Common myeloid progenitor, CD34-positive (primary cell): ENCODE measurements at places on chromosomes 16 and 17.

DNA sequence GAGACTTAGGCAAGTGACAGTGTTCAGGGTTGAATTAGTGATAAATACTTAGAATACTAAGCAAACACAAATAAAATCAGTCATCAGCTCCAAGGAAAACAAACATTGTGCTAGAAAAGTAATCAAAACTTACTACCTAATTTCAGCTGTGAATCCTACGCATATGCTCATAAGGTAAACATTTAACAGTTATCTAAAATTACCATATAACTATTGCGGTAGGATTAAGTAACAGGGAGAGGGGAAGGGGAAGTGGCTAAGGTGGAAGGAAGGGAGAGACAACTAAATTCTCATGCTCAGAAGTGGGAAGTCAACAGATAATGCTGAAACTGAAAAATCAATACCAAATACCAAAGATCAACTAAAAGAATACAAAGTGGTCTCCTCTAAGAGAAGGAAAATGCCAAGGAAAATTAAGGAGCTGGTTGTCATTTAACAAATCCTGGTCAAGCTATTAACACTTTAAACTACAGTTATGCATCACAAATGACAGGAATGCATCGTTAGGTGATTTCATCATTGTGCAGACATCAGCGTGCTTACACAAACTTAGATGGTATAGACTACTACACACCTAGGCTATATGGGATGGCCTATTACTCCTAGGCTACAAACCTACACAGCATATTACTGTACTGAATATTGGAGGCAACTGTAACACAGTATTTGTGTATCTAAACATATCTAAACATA lies 20.0 kb downstream of the USP32 start:
- DNase-seq, result peak; percentile 36

DNA sequence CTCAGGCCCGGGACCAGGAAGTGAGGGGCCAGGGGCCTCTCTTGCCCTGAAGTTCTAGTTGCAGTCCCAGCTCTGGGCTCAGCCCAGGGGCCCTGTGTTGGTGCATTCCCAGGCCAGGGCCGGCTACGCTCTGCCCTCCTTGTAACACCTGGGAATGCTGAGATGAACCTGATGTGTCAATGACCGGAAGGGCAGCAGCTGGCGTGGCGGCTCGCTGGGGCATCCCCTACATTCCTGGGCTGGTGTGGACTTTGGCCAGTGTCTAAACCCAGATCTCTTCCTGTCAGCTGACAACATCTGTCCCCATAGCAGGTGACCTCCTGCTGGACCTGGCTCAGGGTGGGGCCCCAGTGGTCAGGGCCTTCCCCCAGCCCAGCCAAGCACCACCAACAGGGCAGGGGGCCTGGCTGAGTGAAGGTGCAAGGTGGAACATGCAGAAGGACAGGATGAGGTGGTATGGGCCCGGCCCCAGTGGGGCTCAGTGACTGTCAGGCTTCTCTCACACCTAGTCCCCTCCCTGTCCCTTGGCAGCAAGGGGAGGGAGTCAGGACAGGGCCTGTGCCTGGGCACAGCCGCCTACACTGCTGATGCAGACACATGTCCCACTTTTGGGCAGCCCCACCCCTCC lies 15.9 kb downstream of the FAM83G start:
- DNase-seq, result no peak

- DNase-seq, result no peak
Observed at GRCh38 chr17:60716766-60717165, 39.1 kb downstream of the BCAS3 start.

DNA sequence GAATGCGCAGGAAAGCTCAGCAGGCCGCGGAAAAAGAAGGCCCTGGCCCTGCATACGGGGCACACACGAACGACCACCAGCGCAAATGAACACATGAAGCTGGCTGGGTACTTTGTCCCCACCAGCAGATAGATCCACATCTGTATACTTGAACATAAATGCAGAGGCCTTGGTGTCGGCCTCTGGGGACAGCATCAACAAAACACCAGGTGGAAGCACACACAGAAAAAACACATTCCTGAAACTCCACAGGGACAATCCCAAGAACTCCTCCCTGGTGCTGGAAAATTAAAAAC lies 606 bp upstream of the ZBTB4 start:
- no peak for DNase-seq

GRCh38 chr16:4465977-4466779 lies 8.2 kb downstream of the NMRAL1 start:
- DNase-seq, result no peak

DNA sequence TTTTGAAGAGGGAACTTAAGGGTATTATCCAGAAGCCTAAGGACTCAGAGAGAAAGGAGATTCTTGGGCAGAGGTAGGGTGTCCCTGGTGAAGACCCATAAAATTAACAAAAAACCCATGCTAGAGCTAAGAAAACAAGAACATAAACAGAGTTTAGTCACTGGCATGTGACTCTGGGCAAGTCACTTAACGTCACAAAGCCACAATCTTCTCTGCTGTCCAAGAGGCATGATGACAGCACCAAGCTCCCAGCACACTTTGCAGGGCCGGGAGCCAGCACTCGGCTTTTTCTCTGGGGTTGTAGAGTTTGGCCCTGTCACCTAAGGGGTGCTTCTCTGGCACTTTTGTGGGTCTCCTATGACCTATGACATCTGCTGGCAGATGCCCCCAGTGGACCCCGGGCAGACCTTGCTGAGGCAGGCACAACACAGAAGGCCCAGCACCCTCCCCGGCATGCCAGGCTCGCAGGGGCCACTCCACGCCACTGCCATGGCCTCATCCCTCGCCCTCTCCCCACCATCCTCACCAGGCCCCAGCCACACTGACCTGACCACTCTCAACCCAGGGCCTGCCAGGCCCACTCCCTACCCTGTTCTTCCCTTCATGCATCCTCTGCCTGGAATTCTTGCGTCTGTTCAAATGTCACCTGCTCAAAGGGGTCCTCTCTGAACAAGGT lies 69.8 kb downstream of the DYNLRB2 start:
- no peak for DNase-seq

GRCh38 chr16:57976331-57976796 lies 5.4 kb upstream of the CNGB1 start:
- DNase-seq, result peak; percentile 32

GRCh38 chr16:81127051-81127450 lies 30.9 kb upstream of the GCSH start:
- DNase-seq, result no peak

GRCh38 chr17:1144162-1144561 lies 35.6 kb downstream of the ABR start:
- peak; percentile 37 for DNase-seq

- no peak for DNase-seq
Observed at GRCh38 chr16:80751167-80751566, 53.2 kb downstream of the CDYL2 start.

GRCh38 chr17:73187203-73187769 lies 5.6 kb upstream of the COG1 start:
- DNase-seq, result no peak

- DNase-seq, result no peak
Observed at GRCh38 chr16:10584981-10585438, 4.6 kb upstream of the EMP2 start.

DNA sequence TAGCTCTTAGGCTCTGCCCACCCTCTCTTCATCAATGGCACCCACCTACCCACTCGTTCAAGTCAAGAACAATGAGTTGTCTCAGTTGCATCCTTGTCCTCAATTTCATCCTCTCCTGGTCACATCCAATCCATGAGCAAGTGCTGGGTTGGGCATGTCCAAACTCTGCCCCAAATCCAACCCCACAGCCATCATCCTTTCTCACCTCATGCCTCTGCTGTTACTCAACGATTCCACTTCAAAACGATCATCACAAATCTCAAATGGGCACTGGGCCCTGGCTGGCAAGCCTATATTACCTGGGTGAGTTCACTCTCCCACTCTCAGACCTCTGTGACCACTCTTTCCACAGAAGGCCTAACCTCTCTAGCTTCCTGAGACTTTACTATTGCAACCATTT lies 12.0 kb upstream of the TEX2 start:
- no peak for DNase-seq

DNA sequence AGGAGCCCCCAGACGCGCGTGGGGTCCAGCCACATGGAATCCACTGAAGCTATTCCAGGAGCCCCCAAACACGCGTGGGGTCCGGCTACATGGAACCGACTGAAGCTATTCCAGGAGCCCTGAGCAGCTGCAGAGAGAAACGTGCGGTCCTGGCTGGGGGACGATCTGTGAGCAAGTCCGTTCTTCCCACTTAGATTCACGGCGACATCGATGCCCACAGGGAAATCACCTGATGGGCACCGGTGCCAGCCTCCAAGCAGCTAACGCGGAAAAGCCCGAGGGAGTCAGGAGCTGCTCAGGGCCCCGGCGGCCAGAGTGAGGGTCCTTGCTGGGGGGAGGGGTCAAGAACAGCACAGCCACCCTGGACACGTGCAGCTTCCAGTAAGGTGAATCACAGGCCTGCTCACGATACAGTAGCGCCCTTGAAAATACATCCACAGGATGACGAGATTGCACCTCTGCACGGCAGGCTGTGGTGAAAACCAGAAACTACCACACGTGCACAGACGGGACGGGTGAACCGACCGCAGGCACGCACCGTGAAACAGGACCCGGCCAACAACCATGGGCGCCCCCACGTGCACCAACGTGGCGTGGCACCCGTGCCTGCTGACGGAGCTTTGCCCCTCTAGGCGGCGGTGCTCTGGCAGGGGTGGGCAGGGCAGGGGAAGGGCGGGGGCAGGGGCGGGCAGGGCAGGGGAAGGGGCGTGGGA lies 77.7 kb upstream of the GNG13 start:
- peak; percentile 66 for DNase-seq

- no peak for DNase-seq
Observed at GRCh38 chr17:41284546-41284945, 9.0 kb downstream of the KRTAP9-7 start.

DNA sequence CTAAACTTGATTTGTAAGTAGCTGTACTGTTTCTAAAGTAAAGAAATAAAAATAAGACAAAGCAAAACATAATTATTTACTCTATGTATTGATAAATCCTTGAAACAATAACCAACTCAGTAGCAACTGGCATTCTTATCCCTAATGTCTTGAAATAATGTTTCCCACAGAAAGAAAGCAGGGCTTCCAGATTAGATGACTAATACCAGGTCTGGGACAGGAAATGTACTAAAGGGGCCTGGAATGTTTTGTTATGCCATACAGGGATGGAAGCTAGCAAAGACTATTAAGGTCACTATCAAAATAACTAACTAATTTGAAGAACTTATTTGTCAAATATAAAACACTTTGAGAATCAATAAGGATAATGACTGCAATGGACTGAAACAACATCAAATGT lies 82.1 kb downstream of the CFDP1 start:
- DNase-seq, result no peak

GRCh38 chr17:80283116-80283852 lies 22.6 kb downstream of the RNF213 start:
- no peak for DNase-seq

GRCh38 chr17:7959503-7960253 lies 27.7 kb downstream of the CNTROB start:
- DNase-seq, result no peak

GRCh38 chr16:29318037-29318436 lies 88.5 kb downstream of the NPIPB11 start:
- DNase-seq, result peak; percentile 16

GRCh38 chr17:75011401-75012095 lies 922 bp upstream of the MRPL58 start:
- no peak for DNase-seq

GRCh38 chr16:74034862-74035261 lies 261.8 kb upstream of the PSMD7 start:
- DNase-seq, result peak; percentile 48

DNA sequence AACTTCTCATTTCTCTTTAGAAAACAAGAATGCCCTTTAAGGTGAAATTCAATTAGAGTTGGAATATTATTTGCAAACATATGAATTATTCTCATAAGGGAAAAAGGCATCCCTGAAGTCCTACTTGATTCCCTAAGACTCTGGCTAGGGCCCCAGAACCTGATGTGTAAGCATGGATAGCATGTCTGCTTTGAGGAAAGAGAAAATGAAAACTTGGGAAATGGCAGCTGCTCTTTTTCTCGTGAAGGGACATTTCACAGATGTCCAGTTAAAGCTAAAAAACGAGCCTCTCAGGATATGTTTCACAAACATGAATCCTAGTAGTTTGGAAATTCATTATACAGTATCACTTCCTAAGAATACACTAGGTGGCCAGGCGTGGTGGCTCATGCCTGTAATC lies 112.3 kb upstream of the CLEC3A start:
- DNase-seq, result no peak

- peak; percentile 84 for DNase-seq
Observed at GRCh38 chr17:67431249-67432015, 54.4 kb downstream of the PITPNC1 start.

DNA sequence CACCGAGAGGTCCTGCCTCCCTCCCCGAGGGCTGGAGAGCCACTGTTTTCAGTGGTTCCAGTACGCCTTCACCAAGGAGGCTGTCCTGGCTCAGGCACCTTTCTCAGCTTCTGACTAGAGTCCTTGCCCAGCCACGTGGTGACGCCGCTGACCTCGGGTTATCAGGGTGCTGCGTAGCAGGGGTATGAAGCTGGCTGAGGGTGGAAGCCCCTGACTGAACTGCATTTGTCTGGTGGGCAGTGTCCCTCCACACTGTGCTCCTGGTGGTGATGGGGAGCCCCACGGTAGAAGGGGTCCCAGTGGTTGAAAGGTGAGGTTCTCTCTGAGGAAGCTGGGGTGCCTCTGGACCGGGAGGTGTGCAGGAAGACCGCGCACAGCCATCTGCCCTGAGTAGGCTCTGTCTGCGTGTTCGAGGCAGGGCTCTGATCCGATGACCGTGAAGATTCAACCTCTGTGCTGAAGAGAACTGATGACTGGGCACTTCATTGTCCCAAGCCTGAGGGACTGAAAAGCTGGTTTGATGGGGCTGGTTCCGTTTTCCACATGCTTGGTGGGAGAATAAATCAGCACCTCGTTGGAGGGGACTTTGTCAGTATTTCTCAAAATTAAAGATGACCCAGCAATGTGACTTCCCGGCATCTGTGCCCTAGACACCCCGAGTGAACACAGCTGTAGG lies 2.5 kb downstream of the ACSF3 start:
- DNase-seq, result no peak
